ENCODE measurements at places on chromosomes 4 and X.

- no peak for DNase-seq
Measured at GRCh38 chrX:118074196-118074595, 42.4 kb downstream of the KLHL13 start.

DNA sequence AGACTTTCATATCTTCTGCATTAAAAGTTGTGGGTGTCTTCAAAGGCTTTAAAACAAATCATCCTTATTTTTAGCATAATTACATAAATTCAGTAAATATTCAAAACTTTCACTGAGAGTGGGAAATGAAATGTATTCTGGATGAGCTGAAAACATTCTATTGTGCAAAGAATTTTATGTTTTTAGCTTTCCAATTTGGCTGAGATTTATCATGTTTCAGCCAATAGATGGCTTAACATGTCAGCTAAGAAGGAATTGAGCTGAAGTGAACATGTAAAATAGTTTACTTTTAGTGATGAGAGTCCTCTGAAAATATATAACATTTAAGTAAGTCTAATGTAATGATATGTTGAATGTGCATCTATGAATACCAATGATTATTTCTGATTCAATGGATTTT lies 213.5 kb upstream of the GIMD1 start:
- no peak for DNase-seq

DNA sequence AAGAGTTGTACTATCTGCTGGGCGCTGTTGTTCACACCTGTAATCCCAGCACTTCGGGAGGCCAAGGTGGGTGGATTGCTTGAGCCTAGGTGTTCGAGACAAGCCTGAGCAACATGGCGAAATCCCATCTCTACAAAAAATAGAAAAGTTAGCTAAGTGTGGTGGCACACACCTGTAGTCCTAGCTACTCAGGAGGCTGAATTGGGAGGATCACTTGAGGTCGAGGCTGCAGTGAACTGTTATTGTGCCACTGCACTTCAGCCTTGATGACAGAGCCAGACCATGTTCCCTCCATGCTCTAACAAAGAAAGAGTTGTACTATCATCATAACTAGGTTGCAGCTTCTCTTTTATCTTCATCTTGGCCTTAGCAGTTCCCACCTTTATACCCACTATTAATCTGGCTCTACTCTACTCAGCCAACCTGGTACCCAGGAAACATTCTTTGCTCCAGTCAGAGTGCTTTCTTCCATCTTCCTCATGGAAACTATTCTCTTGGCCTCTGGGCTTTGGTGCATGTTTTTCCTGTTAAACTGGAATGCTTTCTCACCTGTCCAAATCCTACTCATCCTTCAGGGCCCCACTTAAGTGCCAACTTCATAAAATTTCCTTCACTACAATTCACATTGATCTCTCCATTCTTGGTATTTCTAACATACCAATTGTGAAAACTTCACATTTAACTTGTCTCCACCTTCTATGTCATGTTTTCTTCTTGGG lies 18.2 kb downstream of the FABP2 start:
- no peak for DNase-seq

- DNase-seq: no peak
Measured at GRCh38 chr4:33031328-33031727, 2311.2 kb downstream of the PCDH7 start.

DNA sequence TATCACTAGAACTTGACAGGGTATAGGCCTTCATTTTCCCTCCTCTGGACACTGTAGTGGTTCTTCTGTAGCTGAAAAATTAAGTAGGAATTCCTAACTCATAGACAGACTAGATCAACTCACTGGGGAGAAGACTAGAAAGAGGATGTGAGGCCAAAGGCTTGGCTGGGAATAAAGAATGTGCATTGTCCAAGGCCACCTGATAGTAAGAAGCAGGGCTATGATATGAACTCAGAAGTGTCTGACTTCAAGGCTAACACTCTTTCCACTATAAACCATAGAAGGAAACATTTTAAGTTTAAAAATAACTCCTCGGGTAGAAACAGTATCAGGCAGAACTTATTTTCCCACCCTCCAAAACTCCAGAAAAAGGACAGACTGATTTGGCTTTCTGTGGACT lies 346.6 kb downstream of the OPHN1 start:
- no peak for DNase-seq

GRCh38 chr4:145843148-145843547 lies 95.5 kb downstream of the ZNF827 start:
- DNase-seq: no peak

- no peak for DNase-seq
Measured at GRCh38 chr4:45668128-45668527, 455.7 kb downstream of the GABRG1 start.

DNA sequence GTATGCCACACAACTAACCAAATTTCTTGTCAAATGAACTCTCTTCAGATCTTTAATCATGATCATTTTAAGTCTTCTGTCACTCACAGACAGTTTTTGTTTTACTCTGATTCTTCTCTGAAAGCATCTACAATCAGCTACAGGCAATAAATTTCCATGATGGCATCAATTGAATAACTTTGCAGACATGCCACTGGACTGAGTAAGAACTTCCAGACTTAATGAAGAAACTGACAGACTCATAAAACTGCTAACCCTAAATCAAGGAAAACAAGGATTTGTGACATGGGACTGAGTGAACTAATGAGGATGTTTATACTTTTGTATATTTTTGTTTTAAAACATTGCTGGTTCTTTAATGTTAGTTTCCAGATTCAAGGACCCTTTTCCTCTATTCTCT lies 5.5 kb upstream of the PPP1R2C start:
- DNase-seq: no peak

DNA sequence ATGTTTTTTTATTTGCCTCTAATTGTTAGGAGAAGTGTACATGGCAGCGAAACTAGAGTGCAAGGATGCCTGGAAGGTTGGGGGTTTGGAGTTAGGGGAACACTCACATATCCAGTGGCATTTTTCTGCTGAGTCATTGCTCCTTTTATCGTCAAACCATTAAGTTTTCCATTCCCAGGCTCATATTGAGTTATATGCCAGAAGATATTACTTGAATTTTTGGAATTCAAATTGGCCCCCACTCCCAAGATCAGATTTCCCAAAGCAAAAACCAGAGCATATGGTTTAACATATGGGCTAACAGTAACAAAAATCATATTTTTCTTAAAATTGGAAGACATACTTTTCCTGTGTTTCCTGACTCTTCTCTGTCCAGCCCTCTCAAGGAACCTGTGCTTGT lies 152.7 kb downstream of the FSTL5 start:
- no peak for DNase-seq

DNA sequence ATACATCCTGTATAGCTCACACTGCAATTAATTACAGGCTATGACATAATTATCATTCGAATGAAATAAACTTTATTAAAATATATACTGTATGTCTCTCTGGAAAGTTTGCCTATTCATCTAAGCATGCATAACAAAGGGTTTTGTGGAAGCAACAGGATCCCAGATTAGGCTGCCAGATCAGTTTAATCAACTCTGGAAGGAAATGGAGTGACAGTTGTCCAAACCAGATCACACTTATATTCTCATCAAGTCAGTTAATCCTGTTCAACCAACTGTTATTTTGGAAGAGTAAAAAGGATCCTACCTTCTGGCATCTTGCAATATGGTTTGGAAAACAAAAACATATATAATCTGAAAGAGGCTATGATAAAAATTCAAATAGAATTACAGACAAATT lies 312.2 kb downstream of the FAT4 start:
- no peak for DNase-seq

- peak; percentile 9 for DNase-seq
Measured at GRCh38 chr4:101651778-101652177, 138.8 kb upstream of the BANK1 start.

- no peak for DNase-seq
Measured at GRCh38 chr4:158726633-158727032, 3.4 kb upstream of the PPID start.

DNA sequence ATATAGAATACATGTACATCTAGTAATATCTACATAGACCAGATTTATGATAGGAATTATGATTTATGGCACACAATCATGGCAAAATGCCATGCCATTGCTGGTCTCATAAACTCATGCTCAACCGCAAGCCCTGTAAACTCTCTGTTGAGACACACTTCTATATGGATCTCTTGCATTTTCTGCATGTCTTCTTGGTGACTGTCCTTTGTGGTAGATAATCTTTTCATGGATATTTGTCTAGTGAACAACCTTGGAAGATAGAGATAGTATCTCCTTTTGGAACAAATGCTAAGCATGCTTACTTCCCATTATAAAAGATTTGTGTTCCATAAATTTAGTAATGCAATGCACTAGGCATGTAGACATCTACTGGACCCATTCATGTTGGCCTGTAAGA lies 328.0 kb downstream of the NAF1 start:
- DNase-seq: peak; percentile 3

DNA sequence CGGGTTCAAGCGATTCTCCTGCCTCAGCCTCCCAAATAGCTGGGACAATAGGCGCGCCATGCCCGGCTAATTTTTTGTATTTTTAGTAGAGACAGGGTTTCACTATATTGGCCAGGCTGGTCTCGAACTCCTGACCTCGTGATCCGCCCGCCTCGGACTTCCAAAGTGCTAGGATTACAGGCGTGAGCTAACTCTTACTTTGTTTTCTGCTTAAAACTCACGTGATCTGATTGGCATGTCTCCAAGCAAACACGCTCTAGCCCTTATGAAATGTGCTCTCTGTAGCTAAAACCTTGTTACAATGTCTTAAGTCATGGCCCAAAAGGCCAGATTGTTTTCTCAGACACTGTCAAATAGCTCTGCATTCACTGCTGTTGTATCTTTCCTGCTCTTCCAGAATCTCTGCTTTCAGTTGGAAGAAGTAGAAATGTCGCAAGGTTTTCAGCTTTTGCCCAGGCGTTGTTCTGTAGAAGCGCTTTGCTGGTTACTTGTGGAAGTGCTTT lies 39.7 kb upstream of the OGT start:
- DNase-seq: no peak

- no peak for DNase-seq
Measured at GRCh38 chr4:26900765-26901164, 40.1 kb downstream of the STIM2 start.

GRCh38 chrX:42102586-42103282 lies 179.4 kb upstream of the CASK start:
- DNase-seq: peak; percentile 5

DNA sequence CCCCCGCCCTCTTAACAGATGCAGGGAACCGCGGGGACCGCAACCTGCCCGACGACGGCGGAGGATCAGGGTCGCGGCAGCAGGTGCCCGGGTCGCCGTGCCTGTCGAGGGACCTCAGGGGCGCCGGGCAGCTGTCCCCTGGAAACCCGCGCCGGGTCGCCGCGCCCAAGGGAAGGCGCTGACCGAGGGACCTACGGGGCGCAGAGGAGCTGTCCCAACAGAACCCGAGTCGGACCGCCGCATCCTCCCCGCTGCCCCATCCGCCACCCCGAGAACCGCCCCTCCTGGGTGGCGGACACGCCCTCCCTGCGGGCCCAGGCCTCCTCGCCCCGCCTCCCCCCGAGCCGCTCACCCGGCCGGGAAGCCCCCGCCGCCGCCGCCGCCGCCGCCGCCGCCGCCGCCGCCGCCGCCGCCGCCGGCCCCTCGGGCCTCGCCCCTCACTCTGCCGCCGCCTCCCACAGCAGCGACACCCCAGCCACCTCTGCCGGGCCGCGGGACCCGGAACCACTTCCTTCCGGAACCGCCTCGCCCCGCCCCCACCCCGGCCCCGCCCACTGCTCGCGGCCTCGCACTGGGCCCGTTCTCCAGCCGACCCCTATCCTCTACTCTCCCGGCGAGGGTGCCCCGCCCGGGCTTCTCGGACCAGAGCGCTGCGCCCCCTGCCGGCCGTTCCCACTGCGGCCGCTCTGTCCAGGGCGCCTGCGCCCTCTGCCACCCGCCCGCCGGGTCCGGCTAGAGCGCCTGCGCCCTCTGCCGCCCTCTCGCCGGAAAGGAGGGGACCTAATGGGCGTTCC lies at the start of gene BCLAF3:
Gene BCLAF3, minus strand, starts transcription at position 506 of the 794 bp plus-strand sequence. CDS start 20,797 bp downstream, outside the sequence.
- peak; percentile 88 for DNase-seq

DNA sequence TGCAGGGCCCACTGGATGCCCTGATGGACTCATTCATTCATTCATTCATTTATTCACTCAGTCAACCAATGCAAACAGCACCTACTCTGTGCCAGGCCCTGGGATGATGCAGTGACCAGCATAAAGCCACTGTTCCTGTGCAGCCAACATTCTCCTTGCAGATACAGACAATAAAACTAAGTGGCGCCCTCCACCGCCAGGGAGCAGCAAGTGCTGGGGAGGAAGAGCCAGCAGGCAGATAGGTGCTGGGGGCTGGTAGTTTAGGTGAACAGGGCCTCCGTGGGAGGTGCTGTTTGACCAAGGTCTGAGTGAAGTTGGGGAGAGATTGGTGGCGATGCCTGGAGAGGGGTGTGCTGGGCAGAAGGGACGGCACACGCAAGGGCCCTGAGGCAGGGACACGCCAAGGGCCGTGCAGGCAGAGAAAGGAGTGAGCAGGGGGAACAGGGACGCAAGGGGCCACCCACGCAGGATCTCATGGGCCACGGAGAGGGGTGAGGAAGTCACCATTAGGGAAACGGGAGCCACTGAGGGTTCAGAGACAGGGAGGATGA lies 65.5 kb downstream of the WFS1 start:
- no peak for DNase-seq

DNA sequence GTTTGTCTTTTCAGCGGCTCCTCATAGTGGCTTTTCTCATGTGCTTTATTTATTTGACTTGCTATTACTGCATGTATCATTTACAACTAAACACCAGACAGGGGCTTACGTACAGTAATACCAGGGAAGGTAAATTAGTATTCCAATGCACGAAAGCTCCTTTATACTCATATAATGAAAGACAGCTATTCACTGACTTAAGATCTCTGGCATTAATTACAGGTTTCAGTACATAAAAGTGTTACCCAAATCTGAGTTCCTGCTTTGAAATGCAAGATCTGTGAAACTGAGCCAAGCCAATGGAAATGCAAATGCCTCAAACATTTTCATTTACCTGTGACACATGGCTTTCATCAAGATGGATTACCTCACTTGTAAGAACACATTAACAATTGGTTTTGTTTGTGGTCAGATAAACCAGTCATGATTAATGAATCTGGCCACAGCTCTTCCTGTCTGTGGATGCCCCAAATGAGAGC lies 107.2 kb downstream of the ANAPC4 start:
- peak; percentile 45 for DNase-seq

- DNase-seq: no peak
Measured at GRCh38 chr4:2068566-2068965, 9.4 kb downstream of the NAT8L start.

DNA sequence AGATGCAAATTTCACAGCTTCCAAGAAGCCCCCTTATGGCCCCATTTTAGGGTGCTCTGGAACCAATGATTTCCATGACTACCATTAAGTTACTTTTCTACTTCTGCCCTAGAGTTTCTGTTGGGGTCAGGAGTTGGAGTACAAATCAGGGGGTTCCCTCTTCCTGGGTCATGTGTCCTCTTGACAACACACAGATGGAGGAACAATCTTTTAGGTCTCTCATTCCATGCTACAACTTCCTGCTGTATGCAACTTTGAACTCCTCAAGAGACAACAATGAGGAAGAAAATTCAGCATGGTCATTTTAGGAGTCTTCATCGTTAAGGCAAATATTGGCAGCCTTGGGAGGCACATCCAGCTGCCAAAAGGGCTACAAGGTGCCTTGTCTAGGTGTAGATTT lies 79.7 kb downstream of the SEL1L3 start:
- DNase-seq: no peak

GRCh38 chr4:159594576-159594975 lies 491.7 kb downstream of the RAPGEF2 start:
- DNase-seq: no peak

- DNase-seq: no peak
Measured at GRCh38 chr4:11456401-11456800, 27.7 kb upstream of the HS3ST1 start.

All from Daoy (cell line).